ENCODE measurements at places on chromosomes 12 and 14.

GRCh38 chr12:83172866-83173649 is 486.4 kb downstream of the TMTC2 start:
- DNase-seq = no peak

DNA sequence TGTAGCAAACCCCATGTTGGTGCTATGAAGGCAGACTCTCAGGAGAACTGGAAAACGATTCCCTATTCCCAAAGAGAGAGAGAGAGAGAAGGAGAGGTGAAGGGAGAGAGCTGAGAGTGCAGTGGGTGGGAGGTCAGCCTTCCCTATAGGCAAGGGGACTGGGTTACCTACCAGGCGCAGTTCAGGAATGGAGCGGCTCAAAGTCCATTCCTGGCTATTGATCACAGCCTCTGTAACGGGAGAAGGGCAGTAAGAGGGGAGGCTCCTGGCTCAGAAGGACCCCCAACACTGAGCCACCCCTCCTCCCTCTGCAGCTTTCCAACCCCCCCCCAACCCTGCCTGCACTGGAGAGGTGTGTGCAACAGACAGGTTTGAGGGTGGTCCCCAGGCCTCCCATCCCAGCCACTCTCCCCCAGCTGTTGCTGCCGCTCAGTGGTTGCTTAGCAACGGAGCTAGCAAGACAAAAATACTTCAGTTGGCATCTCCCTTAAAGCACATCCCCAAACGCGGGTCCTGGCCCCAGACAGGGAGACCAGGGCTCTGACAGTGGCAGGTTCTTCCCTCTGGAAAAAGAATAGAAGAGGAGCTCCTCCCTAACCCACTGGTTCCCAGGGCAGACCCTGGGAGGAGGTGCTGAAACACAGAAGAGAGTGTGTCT is 3.2 kb downstream of the AGAP2 start:
- DNase-seq = no peak

GRCh38 chr12:121970581-121971300 is 50.9 kb upstream of the BCL7A start:
- no peak for DNase-seq

- no peak for DNase-seq
Measured at GRCh38 chr14:90604356-90604755, 207.5 kb downstream of the CALM1 start.

DNA sequence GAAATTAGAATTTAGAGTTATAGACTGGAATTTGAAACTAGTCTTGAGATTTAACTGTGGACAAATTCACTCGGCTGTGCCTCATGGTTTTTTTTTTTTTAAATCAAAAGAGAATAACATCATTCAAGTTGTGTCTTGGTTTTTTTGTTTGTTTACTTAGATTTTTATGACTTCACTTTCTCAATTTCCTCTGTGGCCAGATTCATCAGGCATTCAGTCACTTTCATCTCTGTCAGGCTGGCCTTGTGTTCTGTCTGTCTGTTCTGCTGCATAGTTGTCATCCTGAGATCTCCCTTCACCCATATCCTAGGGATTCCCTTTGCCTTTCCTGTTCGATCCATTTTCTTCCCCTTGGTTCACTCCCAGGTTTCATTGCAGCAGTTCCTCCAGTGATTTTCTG is 10.0 kb downstream of the MARK3 start:
- no peak for DNase-seq

DNA sequence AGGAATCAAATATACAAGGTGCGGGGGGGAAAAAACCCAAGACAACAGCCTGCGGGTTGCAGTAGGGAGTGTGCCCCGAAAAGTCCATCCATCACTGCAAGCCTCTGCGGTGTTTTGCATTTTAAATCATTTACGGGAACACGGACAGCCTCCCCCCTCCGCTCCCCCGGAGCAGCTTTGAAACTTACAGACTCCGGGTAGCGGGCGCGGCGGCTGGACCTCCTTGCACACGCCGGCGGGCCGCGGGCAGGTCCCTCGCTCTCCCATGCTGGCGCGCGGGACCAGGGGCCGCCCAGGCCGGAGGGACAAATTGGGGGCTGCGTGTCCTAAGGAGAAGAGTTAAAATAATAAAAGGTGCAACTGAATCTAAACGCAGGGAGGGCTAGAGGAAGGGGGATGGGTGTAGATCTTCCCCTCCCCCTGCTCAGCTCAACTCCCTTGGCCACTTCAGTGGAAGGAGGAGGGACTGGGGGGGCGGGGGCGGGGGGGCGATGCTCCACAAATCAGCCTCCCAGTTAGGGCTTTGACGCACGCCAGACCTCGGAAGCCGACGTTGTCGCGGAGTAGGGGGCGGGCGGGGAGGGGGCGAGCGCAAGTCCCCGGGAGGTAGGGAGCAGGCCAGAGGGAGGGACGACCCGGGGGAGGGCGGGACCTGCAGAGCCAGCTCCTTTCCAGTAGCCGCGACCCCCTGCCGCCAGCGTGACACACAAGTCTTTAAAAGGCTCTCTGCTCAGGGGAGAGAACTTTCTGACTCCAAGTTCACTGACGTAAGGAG is at the start of gene KCNJ8:
KCNJ8 (minus strand) TSS at position 349 of the 775 bp plus-strand sequence. CDS start 1,090 bp downstream, outside the sequence.
- peak; percentile 8 for DNase-seq

DNA sequence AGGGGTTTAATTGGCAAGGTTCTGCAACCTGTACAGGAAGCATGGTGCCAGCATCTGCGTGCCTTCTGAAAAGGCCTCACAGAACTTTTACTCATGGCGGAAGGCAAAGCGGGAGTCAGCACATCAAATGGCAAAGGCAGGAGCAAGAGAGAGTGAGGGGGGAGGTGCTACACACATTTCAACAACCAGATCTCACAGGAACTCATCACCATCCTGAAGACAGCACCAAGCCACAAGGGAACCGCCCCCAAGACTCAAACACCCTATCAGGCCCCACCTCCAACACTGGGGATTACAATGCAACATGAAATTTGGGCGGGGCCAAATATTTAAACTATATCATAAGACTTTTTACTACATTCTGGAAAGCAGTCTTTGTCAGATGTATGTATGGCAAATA is 38.0 kb upstream of the FKBP4 start:
- no peak for DNase-seq

- DNase-seq = no peak
Measured at GRCh38 chr12:50123203-50123602, 11.2 kb downstream of the COX14 start.

DNA sequence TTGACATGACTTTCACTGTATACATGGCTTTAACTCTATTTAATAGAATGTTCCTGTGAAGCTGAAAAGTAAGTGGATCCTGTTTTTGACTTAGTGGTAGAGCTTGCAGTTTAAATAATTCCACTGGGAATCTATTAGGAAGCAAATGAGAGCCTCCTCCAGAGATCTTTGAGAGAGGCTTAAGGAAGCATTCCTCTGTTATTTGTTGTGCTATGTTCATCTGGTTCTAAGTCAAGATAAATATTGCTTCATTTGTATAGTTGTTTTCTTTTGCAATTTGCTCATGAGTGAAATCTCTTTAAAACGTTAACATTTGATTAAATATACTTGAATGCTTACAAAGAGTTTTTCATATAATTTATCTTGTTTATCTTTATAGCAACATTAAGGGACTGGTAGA is 70.4 kb downstream of the TMTC2 start:
- DNase-seq = no peak

DNA sequence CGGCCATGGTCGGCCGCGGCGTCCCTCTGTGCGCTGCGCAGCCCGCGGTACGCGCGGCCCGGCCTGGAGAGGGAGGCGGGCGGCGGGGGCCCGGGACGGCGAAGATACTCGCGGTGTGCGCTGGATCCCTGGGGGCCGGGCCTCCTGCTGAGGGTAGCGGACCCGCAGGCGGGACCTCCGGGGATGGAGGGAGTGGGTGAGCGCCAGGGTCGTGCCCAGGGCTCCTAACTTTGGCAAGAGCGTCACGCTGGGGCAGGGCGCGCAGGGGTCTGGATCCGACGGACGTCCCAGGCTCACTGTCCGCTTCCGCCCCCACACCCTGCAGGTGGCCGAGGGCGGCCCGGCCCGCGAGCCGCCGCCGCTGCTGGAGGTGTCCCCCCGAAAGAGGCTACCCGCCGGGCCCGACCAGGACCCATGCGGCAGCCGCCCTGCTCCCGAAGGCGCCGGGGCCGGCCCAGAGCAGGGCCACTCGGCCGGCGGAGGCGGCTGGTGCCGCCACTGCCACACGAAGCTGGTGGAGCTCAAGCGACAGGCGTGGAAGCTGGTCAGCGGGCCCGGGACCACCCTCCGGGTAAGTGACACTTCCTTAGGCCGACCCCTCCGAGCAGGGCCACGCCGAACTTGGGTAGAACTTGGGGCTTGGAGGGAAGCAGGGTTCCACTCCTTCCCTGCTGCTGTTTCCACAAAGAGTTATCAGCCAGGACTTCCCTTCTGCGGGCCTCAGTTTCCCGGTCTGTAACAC is 502 bp downstream of the KIF26A start:
- no peak for DNase-seq

GRCh38 chr12:111822886-111823285 is 19.1 kb upstream of the MAPKAPK5 start:
- DNase-seq = no peak

- no peak for DNase-seq
Measured at GRCh38 chr14:49033131-49033530, 553.0 kb downstream of the RPS29 start.

DNA sequence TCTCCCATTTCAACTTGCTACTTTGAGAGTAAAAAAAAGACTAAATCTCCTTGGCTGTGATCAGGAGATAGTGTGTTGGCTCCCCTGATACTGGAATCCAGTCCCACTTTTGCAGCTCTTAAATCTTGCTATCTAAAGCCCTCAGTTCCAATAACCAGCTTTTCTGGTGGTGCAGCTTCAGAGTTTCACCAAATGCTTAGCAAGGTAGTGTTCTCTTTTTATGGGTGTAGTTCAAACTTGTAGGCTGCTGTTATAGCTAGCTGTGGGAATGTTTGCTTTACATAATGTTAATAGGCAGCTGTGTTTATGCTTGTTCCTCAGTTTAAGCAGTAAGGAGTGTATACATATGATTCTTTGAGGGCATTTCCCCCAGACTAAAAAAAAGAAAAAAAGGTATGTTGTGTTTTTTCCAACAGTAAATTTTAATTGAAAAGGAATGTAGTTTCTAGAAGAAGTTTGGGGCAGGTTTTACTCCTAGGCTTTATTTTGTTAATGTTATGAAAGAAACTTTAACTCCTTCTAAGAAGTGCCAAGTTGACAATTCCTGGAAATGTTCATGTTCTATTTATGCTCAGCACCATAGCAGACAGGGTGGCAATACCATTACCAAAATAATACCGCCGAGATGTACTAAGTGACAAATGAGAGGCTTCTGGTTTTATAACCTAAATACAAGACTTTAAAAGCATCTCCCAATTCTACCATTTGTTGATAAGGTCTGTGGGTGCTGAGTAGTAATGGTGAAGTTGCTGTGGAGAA is 12.1 kb downstream of the CRADD start:
- no peak for DNase-seq

DNA sequence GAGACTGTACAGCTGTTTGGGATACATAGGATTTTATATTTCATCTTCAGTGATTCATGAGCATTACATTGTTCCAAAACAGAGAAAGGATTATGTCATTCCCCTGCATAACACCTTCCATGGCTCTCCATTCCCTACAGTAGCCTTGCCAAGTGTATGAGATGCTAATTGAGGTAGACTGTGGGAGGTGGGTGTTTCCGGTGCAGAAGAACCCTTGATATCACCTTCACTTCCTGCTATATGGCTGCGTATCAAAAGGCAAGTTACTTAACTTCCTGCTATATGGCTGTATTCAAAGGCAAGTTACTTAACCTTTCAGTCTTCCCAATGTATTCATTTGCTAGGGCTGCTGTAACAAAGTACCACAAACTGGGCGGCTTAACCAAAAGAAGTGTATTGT is 11.2 kb downstream of the FAR2 start:
- DNase-seq = no peak

GRCh38 chr12:124761871-124762270 is 101.8 kb downstream of the SCARB1 start:
- peak; percentile 77 for DNase-seq
